ENCODE measurements at places on chromosomes 3 and 15. TPM values are rescaled to one million over a fixed set of nuclear protein-coding genes. Genes with fewer than 3 reads are reported as not detected.

GRCh38 chr3:156518726-156519125 is 36.2 kb downstream of the SSR3 start:
- no peak for DNase-seq

DNA sequence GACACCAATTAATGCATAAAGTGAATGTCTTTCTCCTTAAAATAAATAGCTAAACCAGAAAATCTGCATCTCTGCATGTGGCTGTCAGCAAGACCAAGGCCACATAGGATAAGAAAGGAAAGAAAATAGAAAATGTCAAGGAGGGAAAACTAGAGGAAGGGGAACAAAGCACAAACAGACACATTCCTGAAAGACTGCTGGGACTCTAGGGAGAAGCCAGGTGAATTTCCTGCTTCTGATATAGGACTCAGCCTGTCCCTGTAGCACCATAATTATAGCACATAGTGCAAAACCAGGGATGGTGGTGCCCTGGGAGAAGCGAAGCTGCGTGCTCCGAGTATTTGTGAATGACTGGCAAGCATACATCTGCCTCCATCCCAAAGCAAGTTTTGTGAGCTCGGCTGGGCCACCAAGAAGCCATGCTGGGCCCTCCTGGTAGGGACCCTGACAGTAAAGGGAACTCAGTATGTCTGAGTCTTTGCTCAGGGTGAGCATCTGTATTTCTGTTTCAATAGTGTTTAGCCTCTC is 14.2 kb downstream of the FSTL1 start:
- no peak for DNase-seq

- DNase-seq = no peak
Measured at GRCh38 chr15:70473581-70474370, 289.6 kb downstream of the UACA start.

DNA sequence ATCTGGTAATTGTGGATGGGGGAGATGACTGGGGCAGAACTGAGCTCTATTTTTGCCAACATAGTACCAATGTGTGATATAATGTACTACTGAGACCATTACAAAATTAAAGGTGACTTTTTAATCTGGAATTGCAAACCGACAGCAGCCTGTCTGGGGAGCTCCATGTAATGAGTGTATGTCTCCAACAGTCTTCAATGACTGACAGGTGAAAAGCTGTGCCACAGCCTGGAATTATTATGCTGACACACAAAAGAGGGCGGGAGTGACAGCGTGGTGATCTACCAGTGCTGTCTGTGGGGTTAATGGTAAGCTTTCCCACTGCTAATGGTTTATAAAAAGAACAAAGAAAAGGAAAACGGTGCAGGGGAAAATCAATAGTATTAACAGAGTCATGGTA is 143.4 kb downstream of the CLSTN2 start:
- no peak for DNase-seq

DNA sequence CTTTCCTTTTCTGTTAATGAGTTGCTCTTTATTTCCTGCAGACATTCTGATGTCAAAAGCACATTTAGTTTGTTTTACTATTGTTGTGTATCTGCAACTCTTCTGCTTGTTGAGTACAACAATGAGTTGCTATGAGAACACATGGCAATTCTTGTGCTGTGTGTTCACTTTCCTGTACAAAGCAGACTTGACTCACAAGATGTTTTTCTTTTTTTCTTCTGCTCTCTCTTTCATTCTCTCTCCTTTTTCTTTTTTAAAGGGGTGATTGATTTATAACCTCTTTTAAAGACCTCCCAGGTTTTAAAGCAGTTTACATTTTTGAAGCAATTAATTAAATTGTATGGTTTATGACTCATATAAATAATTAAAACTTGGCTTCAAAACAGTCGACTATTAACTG is 31.6 kb upstream of the ABHD10 start:
- no peak for DNase-seq

DNA sequence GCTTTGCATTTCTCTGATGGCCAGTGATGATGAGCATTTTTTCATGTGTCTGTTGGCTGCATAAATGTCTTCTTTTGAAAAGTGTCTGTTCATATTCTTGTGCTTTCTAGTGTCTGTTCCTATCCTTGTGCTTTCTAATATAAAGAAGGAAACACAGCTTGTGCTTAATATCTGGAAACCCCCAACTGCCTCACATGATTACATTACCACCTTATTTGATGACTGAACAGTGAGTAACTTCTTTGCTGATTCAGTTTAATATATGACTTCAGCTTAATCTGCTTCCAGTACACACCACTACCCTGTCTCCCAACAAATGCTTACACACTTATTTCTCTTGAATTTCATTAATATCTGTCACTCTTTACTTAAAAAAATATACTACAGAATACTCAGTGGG is 835.1 kb downstream of the EDEM1 start:
- DNase-seq = no peak

DNA sequence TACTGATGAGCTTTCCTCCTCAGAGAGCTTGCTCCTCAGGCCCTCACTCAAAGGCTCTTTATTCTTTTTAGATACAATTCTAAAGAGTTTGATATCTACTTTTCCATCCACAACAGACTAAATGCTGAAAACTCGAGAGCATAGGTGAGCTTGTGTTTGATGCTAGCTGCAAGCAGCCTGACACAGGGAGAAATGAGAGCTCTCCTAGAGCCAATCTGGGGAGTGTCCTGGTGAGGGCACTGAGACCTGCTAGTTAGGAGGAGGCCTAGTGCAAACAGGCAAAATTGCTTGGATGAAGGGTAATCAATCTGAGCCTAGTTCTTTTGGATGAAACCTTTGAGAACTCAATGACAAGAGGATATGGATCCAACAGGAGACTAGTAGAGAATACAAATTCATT is 300.8 kb downstream of the ZBTB20 start:
- DNase-seq = no peak

- peak; percentile 22 for DNase-seq
Measured at GRCh38 chr3:190326930-190327329, 4.7 kb upstream of the CLDN1 start.

- DNase-seq = no peak
Measured at GRCh38 chr15:89766357-89767311, 9.5 kb upstream of the MESP2 start.

DNA sequence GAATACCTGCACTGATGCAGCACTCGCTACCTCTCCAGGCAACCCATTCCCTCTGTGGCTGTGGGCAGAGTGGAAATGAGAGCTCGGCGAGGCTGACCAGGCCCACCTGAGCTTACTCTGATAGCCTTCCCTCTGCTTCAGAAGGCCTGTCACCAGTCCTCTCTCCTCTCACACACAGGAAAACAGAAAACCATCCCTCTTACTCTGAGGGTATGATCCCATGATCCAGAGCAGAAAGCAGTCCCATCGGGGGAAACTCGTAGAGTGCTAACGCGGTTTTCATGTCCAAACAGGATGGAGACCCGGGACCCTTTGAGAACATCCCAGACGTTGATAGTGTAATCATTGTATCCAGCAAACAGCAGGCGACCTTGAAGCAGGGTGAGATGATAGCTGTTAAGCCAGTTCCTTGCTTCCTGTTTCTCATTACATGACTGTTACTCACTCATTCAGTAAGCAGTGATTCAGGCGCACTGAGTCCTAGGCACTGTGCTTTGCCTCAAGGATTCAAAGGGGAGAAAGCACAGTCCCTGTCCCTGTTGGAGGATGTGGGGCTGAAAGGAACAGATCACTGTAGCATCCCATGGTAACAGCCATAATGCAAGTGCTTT is 11.8 kb upstream of the BCL2L10 start:
- DNase-seq = peak; percentile 79

GRCh38 chr15:86295511-86295910 is 215.8 kb downstream of the AGBL1 start:
- DNase-seq = no peak

GRCh38 chr3:158105710-158106253 is 438 bp downstream of the SHOX2 start:
- DNase-seq = no peak

GRCh38 chr3:100615684-100616083 is 6.3 kb downstream of the ADGRG7 start:
- no peak for DNase-seq

DNA sequence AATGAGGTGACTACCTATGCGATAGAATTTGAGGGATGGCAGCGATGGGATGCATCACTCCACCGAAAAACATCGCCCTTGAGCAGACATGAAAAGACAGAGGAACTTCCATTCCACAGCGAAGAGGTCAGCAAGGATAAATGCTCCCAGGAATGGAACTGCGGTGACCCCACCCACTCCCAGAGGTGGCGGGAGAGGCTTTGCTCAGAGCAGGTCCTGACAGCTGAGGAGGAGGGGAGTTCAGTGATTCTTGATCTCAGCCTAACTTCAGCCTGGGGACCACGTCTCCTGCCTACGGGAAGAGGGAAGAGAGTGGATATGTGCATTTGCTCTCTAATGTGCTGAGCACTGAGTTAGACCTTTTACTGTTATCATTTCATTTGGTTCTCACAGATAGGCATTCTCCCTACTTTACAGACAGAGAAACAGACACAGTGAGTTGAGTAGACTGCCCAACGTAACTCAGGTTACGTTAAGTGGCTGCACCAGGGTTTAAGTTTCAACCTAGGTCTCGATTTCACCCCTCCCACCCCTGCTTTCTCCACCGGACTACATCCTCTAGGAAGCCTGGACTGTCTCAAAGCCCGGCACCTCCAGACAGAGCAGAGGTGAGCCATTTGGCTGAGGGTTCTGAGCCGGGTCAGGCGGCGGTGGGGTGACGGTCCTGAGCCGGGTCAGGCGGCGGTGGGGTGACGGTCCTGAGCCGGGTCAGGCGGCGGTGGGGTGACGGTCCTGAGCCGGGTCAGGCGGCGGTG is 170.0 kb downstream of the RAB11A start:
- DNase-seq = no peak

- DNase-seq = peak; percentile 7
Measured at GRCh38 chr3:159532577-159532976, 456.1 kb upstream of the IL12A start.

- DNase-seq = no peak
Measured at GRCh38 chr3:126358816-126359181, 1.6 kb upstream of the KLF15 start.

GRCh38 chr3:27200721-27201489 is 168.3 kb downstream of the NEK10 start:
- peak; percentile 19 for DNase-seq

GRCh38 chr15:96207377-96208006 is 123.0 kb upstream of the NR2F2 start:
- DNase-seq = no peak

DNA sequence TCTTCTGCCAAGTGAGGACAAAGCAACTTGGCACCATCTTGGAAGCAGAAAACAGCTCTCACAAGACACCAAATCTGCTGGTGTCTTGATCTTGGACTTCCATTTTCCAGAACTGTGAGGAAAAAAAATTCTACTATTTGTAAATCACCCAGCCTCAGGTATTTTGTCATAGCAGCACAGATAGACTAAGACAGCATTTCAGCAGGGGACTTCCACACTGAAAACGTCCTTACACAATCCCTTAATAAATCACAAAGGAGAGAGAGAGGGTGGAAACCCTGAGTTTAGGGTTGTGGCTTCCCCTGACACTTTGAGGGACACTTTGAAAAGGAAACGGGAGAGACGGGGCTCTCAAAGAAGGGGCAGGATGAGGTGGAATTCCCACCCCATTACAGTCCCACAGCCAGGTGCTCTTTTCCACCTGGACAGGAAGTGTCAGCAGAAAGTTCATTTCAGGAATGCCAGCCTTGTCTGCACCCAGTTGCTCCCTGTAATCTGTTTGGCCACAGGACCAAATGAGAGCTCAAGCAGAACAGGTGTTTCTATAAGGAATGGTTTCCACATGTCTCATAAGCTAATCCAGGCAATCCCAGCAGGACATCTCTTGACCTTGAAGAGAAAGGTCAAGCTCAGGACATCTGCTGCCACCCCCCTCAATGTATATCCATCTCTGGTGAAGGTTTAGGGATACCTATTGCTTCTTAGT is 51.3 kb downstream of the MYLK start:
- DNase-seq = no peak

GRCh38 chr3:100073714-100074307 is 40.5 kb downstream of the FILIP1L start:
- DNase-seq = no peak

DNA sequence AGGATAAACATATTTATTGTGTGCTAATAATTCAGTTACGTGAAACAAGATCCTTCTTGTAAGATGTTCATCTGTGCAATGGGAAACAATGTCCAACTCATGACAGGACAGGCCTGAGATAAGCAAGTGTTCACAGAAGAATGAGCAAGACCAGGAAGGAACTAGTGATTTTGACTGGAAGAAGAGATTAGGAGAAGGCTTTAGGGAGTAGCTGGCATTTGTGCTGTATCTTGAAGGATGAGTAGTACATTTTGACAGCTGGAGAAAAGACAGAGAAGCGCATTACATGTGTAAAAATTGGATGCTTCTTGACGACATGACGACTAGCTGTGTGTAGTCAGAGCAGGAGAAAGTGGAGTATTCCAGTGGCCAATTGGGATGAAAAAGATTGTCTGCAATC is 48.4 kb downstream of the GBE1 start:
- no peak for DNase-seq

DNA sequence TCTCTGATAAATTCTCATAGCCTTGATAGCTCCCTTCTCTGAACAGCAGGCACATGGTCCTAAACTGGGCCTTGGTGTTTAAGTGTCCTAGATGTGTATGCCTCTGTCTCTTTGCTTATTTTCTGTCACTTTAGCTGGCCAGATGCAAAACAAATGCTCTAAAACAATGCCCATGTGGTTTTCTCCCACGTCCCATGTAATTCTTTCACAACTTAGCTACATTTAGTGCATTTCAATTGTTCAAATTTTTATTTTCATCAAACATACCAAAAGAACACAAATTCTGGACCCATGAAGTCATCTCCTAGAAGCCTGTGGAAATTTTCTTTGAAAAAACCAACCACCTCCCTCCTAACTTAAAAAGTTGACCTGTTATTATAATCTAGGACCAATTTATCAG is 491.3 kb upstream of the AGTR1 start:
- no peak for DNase-seq

- no peak for DNase-seq
Measured at GRCh38 chr3:118945834-118946233, 88.8 kb downstream of the IGSF11 start.

- DNase-seq = no peak
Measured at GRCh38 chr15:90859234-90860131, 8.9 kb upstream of the FURIN start.

GRCh38 chr3:159882367-159882766 is 106.3 kb upstream of the IL12A start:
- DNase-seq = no peak

Gene TRANK1
- 2.4 TPM for total RNA-seq

Gene ZNF654
- total RNA-seq = 5.0 TPM

Gene TMEM108
- total RNA-seq = not detected

Gene MUSTN1
- total RNA-seq = 0.66 TPM

Gene LRRIQ4
- not detected for total RNA-seq

Gene TGM4
- total RNA-seq = 1.2 TPM

Gene EIF4E3
- 2.5 TPM for total RNA-seq

Gene ZNF662
- total RNA-seq = 0.04 TPM

Data from PC-3 (cell line).